ENCODE measurements at places on chromosomes 3 and 15.
A peak's percentile ranks its signal among the peaks of the same experiment; 100 is the strongest.

GRCh38 chr3:63095-63765, 133.3 kb upstream of the CHL1 start:
- DNase-seq = no peak

DNA sequence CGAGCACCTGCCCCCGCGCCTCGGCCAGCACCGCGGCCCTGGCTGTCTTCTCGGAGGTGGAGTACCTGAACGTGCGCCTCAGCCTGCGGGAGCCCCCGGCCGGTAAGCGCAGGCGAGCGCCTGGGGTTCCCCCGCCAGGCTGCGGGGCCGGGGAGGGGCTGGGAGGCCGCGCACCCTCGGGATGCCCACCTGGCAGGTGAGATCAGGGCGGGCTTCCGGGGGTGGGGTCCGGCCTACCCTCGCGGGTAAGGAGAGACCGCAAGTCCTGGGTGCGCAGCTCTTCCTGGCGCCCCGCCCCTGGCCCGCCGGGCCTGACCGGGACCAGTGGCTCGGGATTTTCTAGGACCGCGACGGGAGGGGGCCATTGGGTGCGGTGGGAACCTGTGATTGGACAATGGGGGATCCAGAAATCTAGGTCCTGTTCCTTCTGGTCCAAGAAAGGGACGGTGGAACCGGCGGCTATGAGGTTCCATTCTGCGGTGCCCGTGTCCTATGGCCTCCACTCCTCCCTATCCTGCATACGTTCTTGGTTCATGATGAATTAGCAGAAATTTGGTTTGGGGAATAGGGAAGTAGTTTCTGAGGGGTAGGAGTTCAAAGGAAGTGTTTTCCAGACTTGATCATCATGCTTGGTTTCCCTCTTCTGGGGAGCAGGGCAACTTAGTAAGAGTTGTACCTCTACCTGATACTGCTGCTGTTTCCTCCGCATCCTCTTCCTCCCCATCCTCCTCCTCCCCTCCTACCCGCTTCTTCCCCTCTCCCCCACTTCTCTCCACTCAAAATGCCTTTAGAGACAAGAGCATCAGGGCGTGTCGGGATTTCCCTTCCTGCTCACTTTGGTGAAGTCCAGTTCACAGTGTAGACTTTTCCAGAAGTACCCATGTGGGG, 808 bp downstream of the ARRDC4 start:
- peak; percentile 43 for DNase-seq

GRCh38 chr3:72413228-72413627, 435.0 kb downstream of the SHQ1 start:
- no peak for DNase-seq

GRCh38 chr15:54815556-54815955, 381.2 kb downstream of the RSL24D1 start:
- no peak for DNase-seq

DNA sequence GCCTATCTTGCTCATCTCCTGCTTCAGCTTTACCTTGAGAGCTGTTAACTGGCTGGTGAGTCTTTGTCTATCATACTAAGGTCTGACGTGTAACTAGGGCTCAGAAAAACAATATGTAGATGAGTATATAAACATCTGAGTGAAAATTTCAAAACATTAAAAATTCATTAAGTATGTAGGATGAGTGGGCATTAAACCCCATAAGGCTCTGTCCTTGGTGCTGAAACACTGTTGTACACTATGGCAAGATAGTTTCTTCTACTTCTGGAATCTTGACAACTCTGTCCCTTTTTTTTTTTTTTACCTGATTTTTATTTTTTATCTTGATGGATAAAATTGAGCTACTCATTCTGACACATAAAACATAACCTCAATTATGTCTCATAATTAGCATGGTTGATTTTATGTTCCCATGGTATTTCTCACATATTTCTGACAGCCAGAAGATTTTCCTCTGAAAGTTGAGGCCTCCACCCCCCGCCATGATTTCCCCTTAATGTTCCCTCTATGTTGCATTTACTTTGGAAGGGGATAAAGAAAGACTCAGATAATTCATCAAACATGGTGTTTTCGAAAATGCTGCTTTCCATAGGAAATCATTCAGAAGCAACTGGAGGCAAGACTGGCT, 54.3 kb downstream of the DGKG start:
- DNase-seq = peak; percentile 80

DNA sequence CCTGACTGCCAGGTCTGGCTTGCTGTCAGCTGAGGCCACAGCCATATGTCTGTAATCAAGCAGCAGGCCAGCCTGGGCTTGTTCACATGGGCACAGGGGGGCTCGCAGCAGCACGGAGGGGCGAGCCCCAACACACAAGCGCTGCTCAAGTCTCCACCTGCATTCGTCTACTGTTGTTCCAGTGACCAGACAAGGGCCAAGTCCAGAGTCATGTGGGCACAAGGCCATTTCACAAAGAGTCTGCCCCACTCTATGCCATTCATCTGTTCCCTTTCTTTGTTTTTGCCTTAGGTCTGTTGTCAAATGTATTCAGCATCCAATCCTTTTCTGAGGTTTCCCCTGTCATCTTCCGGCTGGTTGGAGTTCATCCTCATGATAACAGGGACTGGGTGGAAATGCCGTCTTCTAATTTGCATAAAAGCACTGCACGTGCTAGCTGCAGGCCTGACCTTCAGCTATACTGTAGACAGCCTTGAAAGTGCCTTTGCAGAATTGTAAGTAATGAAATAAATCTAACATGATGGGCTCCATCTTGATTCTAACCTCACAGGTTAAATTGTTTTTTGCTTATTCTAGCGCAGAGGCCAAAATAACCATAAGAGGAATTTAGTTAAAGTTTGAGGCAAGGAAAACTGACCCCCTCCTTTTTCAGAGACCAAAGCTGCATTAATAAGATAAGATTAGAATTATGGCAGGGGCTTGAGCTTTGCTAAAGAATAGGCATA, 28.6 kb upstream of the KBTBD12 start:
- no peak for DNase-seq

DNA sequence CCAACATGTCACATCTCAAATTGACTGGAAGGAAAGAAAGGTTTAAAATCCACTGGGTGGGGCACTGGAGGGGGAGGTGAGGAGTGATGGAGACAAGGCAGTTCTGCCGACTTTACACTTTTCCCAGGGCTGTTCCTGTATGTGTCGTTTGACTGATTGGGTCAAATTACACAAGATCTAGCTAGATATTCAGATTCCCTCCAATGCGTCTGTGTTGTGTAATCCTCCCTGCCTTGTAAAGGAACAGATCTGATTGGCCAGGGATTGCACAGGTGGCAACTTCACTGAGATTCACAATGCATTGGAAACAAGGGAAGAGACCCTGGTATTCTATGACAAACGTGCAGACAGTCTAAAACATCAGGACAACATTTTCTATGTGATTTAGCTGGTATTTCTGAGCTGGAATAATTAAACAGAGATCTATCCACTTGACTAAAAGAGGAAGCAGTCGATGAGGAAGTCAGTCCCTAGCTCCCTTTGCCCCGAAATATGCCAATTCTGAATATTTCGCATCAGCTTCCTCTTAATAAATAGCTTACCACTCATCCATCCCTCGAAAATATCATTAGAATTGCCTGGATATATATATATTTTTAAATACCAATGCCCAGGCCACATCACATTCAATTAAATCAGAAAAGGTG, 312.9 kb downstream of the RORA start:
- no peak for DNase-seq

DNA sequence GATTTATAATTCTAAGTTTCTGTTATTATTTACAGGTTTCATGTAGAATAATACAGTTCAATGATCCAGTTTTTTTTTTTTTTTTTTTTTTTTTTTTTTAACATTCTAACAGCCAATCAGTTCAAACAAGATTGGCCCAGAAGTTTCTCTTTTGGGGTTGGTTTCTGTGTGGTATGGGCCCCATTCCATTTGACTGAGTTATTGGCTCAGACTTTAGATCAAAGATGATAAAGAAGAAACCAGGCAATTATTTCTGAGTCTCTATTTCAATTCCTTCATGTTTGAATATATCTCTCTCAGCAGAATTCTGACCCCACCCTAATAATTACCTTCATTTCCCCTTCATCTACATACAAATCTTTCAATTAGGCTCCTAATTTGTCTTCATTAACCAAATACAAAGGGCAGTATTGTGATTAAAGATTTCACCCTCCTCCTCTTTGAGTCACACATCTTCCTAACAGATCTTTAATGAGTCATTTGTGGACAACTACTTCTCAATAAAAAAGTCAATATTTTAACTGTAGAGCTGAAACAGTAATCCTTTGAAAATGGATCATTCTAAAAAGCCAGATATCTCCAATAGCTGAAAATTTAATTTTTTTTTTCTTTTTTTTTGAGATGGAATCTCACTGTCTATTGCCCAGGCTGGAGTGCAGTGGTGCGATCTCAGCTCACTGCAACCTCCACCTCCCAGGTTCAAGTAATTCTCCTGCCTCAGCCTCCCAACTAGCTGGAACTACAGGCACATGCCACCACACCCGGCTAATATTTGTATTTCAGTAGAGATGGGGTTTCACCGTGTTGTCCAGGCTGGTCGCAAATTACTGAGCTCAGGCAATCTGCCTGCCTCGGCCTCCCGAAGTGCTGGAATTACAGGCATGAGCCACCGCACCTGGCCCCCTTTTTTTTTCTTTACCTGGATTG, 878.8 kb downstream of the NAALADL2 start:
- DNase-seq = no peak

GRCh38 chr15:29071232-29071881, 185.6 kb downstream of the APBA2 start:
- peak; percentile 18 for DNase-seq

GRCh38 chr15:79032656-79033055, 57.9 kb downstream of the RASGRF1 start:
- no peak for DNase-seq

DNA sequence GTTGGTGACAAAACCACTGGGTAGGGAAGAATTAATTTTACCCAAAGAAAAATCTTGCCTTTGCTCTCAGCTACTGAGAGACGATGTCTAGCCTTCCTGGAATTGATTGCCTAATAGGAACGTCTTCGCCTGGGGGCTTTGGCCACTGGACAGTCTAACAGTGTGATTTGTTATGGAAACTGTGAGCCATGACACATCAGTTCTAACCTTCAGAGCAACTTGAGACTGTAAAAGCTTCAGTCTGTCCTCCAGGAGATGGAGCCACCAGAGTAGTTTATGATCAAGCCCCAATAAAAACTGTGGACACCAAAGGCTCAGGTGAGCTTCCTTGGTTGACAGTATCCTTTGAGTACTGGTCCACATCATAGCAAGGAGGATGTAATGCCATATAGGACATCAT, 235.8 kb upstream of the TMCO5A start:
- DNase-seq = no peak

- no peak for DNase-seq
Measured at GRCh38 chr3:62843508-62843907, 31.7 kb downstream of the CADPS start.

GRCh38 chr3:87694678-87695077, 364.1 kb downstream of the CGGBP1 start:
- no peak for DNase-seq

GRCh38 chr3:119238363-119238762, 2.3 kb downstream of the B4GALT4 start:
- no peak for DNase-seq

Data from neural progenitor cell (in vitro differentiated cells).